ENCODE measurements at places on chromosomes 12 and 14.

- DNase-seq, result no peak
Measured at GRCh38 chr12:87259391-87259790, 769.8 kb downstream of the C12orf50 start.

DNA sequence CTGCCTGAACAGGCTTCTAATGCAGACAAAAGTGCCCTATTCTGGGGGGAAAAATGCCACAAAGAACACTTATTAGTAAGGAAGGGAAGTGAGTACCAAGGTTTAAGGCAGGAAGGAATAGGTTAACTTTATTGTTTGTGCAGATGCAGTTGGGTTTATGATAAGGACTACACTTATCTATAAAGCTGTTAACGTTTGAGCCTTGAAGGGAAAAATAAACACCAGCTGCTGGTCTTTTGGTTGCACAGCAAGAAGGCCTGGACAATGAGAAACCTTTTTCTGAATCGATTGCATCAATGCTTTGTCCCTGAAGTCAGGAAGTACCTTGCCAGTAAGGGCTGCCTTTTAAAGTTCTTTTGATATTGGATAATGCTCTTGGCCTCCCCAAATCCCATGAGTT, 407.8 kb downstream of the ATP23 start:
- no peak for DNase-seq

DNA sequence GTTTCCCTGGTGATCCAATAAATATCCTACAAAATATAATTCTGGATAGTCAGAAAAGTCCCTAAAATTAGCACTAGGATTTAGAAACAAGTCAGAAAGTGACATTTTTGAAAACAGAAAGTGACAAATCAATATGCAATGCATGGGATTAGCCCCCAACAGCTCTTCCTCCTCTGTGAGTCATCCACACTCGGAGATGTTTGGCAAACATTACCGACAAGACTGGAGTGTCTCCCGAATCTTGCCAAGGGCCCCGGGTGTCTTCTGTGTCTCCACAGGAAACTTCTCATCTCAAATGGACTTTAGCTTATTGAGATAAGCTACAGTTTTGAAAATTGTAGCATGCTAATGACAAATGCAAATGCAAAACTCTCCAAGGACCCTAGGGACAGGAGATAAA, 398.9 kb upstream of the CCDC196 start:
- no peak for DNase-seq

DNA sequence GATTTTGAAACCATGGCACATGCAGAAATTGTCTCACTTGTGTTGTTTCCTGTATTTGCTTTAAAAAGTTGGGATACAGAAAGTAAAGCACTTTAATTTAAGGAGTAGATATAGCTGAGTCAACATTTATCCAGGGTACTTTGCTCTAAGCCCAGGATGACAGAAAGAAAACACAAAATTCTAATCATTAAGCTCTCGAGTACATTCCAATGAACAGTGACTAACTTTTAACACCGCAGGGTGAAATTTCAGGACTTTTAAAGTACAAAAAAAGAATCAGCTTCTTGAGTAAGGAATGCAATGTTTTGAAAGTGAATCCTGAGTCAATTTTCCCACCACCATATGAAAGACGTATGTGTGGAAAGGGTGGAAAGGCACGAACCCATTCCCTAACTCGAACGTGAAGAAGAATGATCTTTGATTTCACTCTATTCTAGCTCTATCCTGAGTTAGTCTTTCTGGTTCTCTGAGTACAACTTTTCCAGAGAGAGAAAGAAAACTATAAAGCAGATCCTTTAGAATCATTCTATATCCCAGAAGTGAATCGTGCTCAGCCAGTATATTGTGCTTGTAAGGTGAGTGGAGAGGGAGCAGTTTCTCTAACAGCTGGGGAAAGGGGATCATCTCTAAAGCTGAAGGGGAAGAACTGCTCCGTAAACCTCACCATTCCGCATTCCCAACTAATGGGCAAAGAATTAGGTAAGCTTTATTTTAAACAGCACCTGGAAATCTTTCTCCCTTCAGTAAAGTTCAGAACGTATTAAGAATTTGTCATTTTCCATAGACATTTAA, 779.0 kb upstream of the FLRT2 start:
- no peak for DNase-seq

GRCh38 chr14:99734406-99735051, 50.4 kb downstream of the CYP46A1 start:
- no peak for DNase-seq

DNA sequence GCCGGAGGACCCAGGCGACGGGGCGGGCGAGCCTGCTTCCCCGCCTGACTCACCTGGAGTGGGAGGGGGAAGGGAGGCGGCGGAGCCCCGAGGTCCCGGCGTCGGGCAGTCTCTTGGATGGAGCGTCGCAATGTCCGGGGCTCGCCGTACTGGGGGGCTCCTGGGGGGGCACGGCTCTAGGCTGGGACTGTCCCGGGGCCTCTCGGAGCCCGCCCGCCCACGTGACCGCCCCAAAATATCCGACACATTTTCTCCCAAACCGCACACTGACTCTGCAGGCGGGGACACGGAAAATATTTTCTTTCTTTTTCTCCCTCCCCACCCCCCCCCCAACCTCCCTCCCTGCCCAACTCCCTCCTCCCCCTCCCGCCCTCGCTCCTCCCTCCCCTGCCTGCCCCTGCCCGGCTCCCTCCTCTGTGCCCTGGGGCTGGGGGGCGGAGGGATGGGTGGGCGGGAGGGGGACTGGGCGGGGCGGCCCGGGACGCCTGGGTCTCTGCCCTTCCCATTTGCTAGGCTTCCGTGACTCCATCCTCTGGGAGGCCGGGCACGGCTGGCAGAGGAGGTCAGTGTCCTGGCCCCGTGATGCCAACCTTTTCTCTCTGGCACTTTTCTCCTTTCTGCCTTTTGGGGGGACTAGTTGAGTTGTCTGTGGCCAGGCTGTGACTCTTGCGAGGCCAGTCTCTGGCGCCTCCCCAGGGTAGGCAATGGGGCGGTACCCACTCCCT, at the start of gene RARG:
Gene RARG, minus strand, starts transcription at position 289 of the 725 bp plus-strand sequence. CDS start 4,664 bp downstream, outside the sequence.
- no peak for DNase-seq

GRCh38 chr12:11822081-11822834, 172.8 kb downstream of the ETV6 start:
- peak; percentile 50 for DNase-seq

- no peak for DNase-seq
Measured at GRCh38 chr14:76163668-76164363, 12.1 kb downstream of the GPATCH2L start.

DNA sequence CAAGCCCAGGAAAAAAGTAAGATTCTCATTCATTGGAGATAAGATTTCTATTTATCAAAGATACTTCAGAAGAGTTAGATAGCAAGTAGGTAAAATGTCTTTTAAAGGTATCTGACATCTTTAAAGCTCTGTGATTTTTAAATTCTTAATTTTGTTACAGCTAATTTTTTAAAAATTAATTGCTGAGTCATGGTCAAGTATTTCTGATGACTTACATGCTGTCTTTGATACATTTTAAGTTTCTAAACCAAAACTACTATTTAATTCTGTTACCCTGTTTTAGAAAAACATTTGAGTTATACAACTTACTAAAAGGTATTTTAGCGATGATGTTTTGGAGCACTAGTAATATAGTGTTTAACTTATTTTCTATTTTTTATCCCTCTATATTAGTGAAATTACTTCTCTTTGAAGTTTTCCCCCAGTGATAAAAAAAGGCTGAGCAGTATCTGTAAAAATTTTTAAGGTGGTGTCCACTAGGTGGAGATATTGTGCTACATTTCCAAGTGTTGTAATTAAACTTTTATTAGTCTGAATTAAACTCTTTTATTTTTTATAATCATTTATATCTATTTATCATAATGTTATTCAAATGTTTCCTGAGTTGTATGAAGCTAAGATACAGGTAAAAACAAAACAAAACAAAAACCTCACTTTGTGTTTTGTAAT, 11.5 kb downstream of the ALG10 start:
- no peak for DNase-seq

DNA sequence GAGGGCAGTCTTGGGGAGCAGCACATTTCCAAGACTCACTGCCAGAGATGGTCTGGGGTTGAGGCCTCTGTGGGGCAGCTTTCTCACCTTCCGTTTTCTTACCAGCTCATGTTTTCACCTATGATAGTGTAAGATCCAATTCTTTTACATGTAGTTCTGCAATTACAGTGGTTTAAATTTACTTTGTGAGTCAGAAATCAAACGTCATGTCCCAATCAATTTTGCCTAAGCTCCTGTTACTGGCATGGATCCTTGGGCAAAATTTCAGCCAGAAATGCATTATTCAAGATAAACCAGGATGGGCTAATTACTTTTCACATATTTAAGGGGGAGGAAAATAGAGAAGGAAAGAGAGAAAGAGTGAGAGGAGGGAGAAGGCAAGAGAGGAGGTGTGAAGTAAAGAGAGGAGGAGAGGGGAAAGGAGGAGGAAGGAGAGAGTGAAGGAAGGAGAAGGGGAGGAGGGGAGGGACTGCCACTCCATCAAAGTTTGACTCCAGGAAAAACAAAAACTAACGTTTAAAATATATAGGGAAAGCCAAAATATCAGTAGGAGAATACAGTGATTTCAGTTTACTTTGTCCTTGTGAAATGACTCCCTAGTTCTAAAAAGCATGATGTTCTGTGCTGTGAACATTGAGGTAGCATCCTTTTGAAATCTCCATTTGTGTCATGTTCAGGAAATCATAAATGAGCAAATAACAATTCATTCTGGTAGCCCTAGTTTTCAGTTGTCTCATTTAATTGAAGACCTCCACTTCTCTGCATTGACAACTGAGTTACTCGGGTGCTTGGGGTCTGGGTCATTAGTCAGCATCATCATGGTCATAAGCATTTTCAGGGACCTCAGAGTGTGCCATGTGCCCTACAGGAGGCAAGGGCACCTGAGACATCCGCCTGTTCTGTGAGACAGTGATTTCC, 3.0 kb downstream of the BMAL2 start:
- DNase-seq, result no peak

DNA sequence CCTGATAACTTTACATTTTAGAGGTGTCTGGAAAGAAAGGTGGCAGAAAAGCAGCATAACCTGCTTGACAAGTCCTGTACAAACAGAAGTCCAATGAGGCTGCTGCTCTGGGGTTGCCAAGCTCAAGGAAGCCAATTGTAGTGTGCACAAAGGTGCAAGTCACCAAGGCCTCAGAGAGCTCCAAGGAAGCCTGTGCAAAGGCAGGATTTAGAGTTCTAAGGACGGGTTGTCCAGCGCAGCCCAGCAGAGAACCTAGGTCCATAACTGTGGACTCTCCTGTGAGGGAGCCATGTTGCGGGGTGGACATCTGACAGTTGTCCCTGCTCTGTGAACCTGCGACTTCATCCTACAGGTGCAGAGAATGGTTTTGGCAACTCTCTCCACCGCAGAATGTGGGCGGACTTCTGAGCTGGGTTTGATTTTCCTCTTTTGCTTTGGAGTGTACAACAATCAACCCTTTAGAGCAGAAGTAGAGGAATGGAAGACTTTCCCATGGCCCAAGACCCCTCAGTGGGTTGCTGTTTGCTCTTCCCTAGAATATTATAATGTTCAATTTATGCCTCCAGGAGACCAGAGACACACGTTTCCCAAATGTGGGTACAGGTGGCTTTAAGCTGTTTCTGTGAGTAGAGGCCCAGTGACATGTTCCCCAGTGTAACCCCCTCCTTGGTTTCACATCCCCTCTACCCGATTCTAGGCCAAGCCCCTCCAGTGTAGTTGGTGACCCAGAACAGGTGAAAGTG, 81.0 kb downstream of the ETV6 start:
- no peak for DNase-seq

GRCh38 chr14:76951166-76951565, 77.3 kb downstream of the IRF2BPL start:
- DNase-seq, result no peak

DNA sequence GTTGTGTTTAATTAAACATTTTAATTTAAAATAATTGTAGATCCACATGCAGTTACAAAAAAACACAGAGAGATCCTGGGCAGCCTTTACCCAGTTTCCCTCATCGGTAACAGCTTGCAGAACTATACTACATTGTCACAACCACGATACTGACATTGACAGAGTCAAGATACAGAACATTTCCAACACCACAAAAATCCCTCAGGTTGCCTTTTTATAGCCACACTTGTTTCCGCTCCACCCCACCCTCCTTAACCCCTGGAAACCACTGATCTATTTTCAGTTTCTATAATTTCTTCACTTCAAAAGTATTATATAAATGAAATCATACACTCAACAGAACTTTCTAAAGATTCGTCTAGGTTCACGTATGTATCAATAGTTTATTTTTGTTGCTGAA, 458.8 kb upstream of the SOX5 start:
- no peak for DNase-seq

- DNase-seq, result no peak
Measured at GRCh38 chr14:70814466-70814865, 5.2 kb upstream of the MAP3K9 start.

GRCh38 chr12:25719505-25719904, 166.4 kb upstream of the LMNTD1 start:
- DNase-seq, result no peak

GRCh38 chr14:105374389-105374788, 23.9 kb upstream of the TEX22 start:
- no peak for DNase-seq

DNA sequence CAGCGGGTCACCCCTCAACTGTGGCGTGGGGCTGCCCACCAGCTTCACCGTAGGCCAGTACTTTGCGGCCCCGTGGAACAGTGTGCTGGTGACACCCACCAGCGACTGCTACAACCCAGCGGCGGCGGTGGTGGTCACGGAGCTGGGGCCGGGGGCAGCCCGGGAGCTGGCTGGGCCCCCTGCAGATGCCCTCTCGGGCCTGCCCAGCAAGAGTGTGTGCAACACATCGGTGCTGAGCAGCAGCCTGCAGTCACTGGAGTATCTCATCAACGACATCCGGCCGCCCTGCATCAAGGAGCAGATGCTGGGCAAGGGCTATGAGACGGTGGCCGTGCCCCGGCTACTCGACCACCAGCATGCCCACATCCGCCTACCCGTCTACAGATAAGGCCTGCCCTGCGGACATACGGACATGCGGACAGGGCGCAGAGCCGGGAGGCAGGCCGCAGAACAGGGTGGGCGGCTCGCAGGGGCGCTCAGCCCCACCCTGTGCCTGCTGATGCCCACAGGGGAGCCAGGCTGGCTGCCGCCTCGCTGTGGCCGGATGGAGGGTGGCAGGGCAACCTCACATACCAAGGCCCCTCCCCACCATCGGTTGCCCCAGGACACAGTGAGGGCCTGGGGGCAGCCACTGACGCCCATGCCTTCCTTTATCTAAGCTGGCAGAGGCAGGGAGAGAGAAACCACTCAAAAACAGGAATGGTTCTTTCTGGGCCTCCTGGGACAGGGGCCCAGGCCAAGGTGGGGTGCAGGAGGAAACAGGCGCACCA, 55.5 kb downstream of the FAM222A start:
- DNase-seq, result no peak

- no peak for DNase-seq
Measured at GRCh38 chr14:84885061-84885460, 644.9 kb upstream of the FLRT2 start.

DNA sequence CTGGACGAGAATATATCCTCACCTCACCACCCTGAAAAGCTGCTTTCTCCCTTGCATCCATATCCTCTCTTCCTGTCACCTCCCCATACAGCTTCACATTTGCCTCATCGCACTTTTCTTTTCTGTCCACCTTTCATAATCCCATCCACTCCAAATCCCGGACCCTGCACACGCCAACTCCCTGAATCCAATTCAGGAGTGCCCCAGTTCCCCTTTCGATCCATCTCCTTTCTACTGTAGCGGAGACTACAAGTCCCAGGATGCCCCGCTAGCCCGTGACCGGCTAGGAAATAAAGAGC, 2.5 kb downstream of the TMEM253 start:
- DNase-seq, result no peak

Data from neuronal stem cell (in vitro differentiated cells).